ENCODE measurements at places on chromosomes 5 and 9. TPM values are rescaled to one million over a fixed set of nuclear protein-coding genes. Genes with fewer than 3 reads are reported as not detected.
A peak's percentile ranks its signal among the peaks of the same experiment; 100 is the strongest.

The UNC13B gene
- total RNA-seq, result 20.7 TPM

The JAKMIP2 gene
- total RNA-seq, result 0.06 TPM

The ZNF483 gene
- 9.8 TPM for total RNA-seq

The GNA14 gene
- 1.8 TPM for total RNA-seq

The GHR gene
- 15.1 TPM for total RNA-seq

The POLK gene
- 25.9 TPM for total RNA-seq

The TMEM215 gene
- total RNA-seq, result not detected

The LCN9 gene
- not detected for total RNA-seq

The RMRP gene
- 5,339 TPM for total RNA-seq

The ZNF879 gene
- 3.7 TPM for total RNA-seq

The DMRTA1 gene
- 0.40 TPM for total RNA-seq

The BAG1 gene
- 152 TPM for total RNA-seq

The PCDHGB2 gene
- 9.6 TPM for total RNA-seq

- DNase-seq, result no peak
Measured at GRCh38 chr9:15512889-15513288, 2.1 kb upstream of the PSIP1 start.

DNA sequence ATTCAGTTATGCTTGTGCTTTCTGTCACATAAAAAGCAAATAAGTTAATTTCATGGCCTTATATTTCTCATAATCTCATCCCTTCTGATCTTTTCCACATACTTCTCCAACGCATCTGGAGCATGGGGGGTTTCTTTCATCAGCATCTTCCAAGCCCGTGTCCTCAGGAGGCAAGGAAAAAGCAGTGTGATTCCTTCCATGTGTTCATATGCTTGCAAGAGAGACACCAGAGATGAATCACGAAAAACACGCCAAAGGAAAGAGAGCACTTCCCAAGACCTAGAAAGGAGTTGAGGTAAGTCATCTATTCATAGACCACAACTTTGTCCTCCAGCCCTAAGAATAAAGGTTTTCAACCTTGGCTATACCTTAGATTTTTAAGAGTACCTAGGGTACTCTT lies 26.0 kb upstream of the SVEP1 start:
- DNase-seq, result no peak

- DNase-seq, result peak; percentile 17
Measured at GRCh38 chr5:115815693-115816225, 700 bp downstream of the CDO1 start.

- no peak for DNase-seq
Measured at GRCh38 chr5:59245198-59245597, 648.3 kb downstream of the PDE4D start.

GRCh38 chr5:112951124-112951702 lies 25.4 kb upstream of the DCP2 start:
- DNase-seq, result no peak

DNA sequence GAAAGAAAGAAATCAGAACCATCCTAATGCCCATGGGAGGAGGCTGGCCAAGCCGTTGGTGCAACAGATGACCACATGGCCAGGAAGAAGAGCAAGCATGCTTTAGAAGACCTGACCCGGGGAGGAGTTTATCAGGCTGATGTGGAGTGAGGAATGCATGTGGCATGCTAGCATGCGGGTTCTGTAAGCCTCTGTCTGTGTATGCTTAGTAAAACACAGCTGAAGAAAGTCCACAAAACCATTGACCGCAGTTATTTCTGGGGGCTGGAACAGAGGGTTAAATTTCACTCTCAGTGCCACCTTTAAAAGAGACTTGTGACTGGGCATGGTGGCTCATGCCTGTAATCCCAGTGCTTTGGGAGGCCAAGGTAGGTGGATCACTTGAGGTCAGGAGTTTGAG lies 19.1 kb downstream of the GFI1B start:
- no peak for DNase-seq

- no peak for DNase-seq
Measured at GRCh38 chr5:161273410-161273809, 273.1 kb downstream of the GABRB2 start.

GRCh38 chr9:5393497-5393896 lies 44.2 kb downstream of the PLGRKT start:
- DNase-seq, result no peak

- no peak for DNase-seq
Measured at GRCh38 chr5:43051684-43052083, 11.6 kb upstream of the ANXA2R start.

- peak; percentile 32 for DNase-seq
Measured at GRCh38 chr5:91106842-91107511, 276.1 kb downstream of the ARRDC3 start.

DNA sequence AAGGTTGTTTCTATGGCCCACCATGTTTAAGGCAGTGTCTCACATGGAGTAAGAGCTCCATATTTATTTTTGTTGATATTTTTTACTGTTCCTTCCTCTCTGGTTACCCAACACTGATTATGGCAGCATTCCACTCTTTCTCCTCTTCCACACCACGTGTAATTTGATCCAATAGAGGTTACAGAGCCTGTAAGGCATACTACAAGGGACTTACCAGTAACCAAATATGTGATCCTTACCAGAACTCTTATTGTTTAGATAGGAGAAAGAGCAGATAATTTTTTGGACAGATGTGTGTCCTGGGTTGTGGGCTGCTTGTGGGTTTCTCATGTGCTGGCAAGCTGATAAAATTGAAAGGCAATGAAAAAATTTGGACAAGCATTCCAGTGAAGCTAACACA lies 261.3 kb downstream of the TMEM167A start:
- DNase-seq, result no peak

DNA sequence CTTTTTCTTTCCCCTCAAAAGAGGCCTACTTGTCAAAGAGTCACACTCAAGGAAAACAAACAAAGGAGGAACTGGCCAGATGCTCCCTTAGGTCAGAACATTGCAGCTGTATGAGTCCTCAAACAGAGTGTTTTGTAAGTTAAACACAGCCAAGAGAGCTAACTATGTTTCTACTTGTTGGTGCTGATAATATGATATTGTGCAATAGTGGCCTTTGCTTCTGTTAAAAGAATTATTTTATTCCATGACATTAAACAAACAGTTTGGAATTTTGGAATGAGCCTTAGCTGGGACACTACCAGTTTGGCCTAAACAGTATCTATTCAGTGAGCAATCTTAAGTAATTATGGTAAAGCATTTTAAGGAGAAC lies 56.0 kb upstream of the TPD52L3 start:
- peak; percentile 20 for DNase-seq

DNA sequence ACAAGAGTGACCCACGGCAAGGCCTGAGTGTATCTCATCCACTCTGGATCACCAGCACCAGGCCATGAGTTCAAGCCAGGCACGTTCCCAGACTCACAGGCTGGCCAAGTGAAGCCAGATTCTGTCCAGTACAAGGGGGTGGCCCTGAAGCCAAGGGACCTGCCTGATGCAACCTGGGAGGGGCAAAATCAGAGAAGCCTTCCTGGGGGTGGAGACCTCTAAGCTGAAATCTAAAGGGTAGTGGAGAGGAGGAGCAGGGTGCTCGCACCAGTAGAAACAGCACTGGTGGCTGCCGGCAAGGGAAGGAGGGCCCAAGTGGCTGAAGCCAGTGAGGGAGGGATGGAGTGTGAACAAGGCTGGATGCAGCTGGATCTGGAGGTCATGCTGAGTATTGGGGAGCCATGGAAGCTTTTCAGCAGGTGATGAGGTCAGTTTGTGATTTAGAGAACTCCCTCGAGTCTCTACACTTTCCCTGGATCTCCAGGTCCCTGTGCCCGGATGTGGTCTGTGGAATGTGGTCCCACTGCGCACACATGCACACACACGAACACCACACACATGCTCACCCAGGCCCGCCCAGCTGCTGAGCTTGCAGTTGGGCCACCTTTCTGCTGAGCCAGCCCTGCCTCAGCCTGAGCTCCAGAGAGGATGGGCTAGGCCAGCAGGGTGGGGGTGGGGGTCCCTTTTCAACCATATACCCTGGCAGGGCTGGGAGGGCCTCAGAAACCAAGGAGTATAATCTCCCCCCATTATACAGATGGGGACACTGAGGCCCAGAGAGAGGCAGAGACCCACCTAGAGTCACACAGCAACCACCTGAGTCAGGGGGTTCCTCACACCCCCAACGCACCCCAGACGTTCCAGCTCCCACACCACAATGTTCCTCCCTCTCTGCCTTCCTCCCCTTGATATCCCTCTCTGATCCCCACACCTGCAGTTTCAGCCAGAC lies 1.6 kb downstream of the PIP5KL1 start:
- DNase-seq, result no peak

- DNase-seq, result no peak
Measured at GRCh38 chr5:36839489-36840476, 36.8 kb upstream of the NIPBL start.

DNA sequence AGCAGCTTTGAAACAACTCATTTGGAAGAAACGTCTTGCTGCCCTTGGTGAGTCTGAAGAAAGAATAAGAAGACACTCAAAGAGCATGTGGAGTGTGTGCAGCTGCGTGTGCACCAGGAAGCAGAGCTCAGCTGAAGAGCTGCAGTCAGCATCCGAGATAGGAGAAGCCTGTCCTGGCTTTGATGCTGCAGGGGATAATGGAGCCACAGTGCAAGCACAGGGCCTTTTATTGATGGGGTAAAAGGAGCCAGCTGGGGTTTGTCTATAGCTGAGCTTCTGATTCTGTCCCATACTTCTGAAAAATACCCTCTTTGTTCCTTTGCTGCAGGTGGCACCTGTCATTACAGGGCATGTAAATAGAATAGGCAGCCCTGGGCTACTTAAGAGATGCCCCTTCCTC lies 375.7 kb upstream of the ZNF462 start:
- no peak for DNase-seq

DNA sequence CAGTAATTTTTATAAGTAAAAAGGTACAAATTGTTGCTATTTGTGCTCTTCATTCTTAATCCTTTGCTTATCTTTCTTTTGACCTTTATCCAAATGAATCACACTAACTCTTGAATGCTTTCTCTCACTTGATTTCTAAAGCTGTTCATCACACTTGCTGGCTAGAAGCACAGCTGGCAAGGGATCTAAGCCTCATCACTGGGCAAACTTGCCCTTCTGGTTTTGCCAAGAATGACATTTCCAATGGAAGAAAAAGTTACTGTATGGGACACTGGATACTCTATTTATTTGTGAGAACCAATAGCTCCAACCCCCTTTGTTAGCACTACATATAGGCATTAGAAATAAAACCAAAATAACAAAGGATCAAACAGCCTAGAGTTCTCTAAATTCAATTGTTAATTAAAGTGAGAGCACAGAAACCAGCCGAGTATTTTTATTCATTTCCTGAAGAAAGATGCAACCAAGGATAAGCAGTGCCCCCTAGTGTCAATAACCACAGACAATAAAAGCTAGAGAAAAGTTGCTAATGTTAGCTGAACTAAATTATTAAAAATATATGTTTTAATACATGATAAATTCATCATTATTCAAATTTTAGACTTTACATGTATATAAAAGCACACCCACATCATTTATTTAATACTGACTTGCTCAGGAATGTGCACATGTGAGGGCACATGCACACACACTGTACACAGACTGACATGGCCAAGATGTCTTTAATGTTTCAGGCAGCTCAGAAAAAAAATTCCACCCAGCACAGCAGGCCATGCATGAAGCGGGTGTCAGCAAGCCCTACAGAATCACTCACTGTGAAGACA lies 59.8 kb upstream of the POU5F2 start:
- DNase-seq, result peak; percentile 16

GRCh38 chr9:97675655-97676054 lies 21.5 kb downstream of the XPA start:
- DNase-seq, result no peak

- no peak for DNase-seq
Measured at GRCh38 chr5:139707445-139708003, 59.4 kb downstream of the CXXC5 start.

DNA sequence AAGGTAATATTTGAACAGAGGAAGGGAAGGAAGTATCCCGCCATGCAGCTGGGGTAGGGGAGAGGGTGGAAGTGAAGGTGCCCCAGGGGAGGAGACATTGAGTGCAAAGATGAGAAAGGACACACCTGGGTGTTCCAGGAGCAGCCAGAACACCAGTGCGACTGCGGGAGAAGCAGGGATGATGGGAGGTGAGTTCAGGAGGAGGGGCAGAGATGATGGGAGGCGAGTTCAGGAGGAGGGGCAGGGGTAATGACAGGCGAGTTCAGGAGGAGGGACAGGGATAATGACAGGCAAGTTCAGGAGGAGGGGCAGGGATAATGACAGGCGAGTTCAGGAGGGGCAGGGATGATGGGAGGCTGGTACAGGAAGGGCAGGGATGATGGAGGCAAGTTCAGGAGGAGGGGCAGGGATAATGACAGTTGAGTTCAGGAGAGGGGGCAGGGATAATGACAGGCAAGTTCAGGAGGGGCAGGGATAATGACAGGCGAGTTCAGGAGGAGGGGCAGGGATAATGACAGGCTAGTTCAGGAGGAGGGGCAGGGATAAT lies 17.2 kb upstream of the SPOCK1 start:
- no peak for DNase-seq

DNA sequence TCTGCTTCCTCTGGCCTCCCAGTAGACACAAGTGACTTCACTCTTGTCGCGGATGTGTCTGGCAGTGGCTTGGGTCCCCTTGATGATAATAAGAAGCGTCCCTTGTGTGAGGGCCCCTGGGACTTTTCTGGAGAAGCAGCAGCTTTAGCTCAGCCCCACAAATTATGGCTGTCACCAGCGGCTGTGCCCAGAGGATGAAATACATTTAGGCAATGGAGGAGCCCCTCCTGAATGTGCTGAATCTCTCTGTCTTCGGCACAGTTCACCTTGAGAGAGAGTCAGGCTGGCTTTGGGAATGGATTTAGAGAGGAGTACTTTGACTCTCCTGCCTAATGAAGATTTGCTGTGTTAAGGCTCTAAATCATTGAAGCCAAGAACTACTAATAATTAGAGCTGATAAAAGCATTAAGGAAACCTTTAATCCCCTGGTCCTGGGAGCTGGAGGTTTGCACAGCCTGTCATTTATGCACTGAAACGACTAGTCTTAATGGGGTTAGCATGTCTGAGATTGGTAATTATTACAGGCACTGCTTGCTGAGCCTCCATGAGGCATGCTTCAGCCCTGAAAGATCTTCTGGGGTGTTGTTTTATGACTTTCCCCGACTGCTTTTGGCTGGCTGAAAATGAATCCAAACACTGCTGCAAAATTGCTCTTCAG lies 127.0 kb downstream of the TENT4A start:
- DNase-seq, result no peak

DNA sequence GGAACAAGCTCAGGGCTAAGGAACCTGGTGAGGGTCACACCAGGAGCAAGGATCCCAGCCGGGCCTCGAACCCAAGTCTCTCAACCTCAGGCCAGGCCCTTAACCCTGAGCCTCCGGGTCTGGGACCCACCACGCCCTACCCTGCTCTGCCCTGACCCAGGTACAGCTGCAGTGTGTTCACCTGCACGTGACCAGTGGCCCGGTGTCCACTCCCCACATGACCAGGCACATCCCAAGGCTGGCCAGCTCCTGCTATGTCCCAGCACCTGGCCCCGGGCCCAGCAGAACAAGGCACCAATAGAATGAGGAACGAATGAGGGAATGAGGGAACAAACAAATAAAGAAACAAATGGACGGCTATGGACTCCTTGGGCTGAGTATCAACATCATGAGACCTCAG lies 112.0 kb upstream of the SARDH start:
- no peak for DNase-seq

Measured in heart right ventricle (tissue), 16 donors.